ENCODE measurements at places on chromosomes 1 and 21.

DNA sequence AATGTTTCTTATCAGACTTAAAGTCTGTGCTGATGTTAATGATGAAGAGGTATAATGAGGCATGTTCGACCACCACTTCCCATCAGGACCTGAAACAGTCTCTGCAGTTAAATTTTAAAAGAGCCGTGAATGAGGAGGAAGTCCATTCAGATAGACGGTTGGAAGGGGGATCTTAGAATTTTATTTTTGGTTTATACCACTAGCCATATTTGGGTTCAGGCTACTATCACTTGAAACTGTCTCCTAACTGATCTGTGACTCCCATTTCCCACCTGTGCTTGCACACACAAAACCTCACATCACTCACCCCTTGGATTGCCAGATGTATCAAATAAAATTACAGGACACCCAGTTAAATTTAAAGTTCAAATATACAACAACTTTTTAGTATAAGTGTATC is 9.9 kb upstream of the ANKRD13C start:
- DNase-seq = no peak

DNA sequence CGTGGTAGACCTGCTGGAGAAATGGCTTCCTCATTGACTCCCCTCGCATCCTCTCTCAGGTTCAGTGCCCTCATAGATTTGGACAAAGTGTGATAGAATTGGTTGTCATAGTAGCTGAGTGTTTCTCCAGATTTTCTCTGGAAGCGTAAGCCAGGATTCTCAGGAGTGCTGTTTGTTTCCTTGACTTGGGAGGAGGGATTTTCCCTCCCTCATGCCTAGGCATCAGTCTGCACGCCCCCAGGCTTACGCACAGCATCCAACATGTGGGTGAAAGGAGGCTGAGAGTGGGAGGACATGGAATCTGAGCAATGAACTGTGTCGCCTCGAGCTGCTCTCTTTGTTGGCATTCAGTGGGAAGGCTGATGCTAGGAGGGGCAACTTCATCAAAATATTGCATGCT is 503.5 kb downstream of the LTN1 start:
- no peak for DNase-seq

DNA sequence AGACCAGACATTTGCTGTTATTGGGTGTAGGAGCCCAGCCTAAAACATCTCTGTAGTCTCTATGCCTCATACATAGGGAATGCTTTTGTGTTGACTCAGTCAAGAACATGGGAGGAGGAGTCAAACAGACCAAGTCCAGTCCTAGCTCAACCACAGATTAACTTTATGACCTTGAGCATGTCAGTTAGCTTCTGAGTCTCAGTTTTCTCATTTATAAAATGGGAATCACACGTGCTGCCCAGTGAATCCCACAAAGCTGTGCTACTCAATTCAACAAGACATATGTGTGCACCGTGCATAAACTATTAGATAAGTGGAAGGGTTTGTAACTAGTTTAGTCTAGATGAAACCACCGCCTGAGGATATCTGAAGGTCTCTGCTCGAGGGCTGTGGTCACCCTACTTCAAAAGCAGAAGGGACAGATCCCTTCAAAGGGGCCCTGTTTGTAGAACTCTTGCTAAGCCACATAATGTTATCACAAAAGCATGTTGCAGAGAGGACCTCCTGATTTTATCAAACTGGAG is 109.5 kb upstream of the NFIA start:
- no peak for DNase-seq

DNA sequence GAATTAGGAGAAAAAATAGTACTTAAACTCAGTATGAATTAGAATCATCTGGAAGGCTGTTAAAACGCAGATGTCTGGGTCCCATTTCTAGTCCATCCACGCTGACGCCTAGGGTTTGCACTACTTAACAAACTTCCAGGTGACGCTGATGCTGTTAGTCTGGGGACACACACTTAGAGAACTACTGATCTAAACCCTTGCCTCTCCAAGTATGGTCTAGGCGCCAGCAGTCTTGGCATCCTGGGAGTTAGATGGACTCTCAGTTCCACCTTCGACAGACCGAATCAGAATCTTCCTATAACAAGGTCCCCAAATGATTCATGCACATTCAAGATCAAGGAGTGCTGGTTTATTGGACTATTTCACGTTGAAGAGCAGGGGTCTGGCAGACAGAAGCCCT is 11.5 kb downstream of the DIO1 start:
- DNase-seq = no peak

DNA sequence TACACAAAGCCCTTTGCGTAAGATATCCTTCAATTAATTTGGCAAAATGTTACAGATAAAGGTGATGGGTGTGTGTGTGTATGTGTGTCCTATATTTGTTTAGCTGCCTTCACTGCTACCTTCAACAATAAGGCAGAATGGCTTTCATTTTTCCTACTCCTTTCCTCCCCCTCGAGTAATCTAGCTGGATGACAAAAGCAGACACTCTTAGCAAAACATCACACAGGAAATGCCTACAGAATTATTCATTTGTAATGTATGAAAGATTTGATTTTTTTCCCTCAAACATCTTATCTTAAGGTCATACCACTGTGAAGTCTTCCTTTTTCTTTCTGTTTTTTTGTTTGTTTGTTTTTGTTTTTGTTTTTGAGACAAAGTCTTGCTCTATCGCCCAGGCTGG is 10.6 kb downstream of the PTPN22 start:
- no peak for DNase-seq

DNA sequence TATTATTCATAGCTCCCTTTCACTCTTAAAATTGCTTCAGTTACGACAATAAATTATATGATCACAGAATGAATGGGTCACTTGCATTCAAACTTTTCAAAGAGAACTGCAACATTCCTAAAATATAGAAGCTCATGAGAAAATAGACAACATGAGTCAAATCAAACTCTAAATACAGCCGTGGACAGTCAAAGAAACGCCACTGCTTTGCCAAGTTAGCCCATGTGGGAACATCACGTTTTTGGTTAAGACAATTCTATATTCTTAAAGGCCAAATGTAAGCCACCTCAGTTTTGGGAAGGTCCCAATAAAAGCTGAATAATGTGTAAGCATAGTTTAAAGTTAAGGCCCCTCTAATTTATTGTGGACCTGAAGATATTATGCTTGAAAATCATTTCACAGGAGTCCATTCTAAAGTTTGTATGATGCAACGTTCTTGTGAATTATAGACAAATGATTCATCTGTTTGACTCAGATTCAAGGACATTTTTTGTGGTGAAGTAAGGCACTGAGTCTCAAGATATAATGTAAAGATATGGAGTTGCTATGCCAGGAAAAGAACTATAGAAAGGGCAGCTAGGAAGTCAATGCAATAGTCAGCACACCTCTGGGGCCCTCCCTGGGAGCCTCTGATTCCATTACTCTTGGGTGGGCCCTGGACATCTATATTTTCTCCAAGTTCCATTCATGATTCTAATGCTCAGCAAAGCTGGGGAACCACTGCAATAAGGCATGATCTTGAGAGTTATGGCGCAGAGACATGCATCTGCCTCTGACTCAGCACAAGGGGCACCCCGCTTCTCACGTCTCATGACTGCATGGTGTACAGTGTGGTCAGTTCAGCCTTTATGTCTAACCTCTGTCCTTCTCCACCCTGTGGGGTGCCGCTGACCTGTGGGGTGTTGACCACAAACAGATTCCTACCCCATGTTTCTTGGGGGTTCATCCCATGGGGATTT is 33.9 kb downstream of the ETS2 start:
- no peak for DNase-seq

GRCh38 chr1:222665964-222666363 is 46.3 kb downstream of the AIDA start:
- DNase-seq = no peak

- no peak for DNase-seq
Observed at GRCh38 chr1:29383746-29384371, 147.5 kb downstream of the PTPRU start.

- DNase-seq = no peak
Observed at GRCh38 chr1:161827786-161828185, 61.7 kb downstream of the ATF6 start.

DNA sequence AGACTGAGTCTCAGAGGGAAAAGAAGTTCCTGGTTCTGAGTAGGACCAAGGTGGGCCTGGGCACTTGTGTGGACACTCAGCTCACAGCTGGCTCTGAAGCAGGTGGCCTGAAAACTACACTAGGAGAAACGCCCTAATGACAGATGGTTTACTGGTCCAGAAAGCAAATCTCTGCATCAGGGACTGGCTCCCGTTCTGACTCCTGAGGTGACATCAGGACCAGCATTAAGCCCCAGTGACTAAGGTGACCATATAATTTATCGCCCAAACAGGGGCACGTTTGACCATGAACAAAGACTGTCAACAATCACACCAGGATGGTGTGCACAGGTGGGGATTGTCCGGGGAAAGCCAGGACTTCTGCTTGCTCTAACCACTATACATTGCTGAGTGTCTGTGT is 12.2 kb upstream of the CD34 start:
- no peak for DNase-seq

GRCh38 chr1:171898941-171899340 is 57.6 kb downstream of the DNM3 start:
- DNase-seq = no peak

DNA sequence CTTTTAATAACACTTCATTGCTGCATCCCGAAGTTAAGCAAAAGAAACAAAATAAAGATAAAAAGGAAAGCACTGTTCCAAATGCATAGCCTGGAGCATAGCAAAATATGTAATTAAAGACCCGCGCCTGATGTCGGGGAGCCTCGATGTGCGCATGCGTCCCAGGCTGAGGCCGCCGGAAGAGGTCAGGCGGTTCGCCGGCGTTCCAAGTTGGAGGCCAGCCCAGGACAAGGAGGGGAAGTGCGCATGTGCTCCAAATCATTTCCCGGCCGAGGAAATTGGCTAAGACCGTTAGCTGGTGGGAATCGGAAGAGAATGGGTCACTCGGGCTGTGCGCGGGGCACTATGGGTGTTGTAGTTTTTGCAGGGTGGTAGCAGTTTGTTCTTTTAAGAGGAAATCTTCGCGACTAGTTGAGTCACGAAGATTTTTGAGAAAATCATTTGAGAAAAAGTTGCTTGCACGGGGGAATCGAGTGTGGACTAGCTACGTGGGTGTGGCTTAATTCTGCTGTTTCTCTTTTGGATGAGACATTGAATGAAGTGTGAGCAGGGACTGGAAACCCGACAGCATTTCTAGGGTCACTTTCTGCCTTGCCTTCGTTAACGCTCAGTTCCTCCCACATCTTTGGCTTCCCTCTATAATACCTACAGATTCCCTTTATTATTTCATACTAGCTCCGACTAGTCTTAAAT is 31.0 kb upstream of the CD1D start:
- DNase-seq = peak; percentile 26

- DNase-seq = no peak
Observed at GRCh38 chr1:18877282-18877681, 17.8 kb upstream of the TAS1R2 start.

GRCh38 chr1:4684136-4684535 is 29.7 kb downstream of the AJAP1 start:
- DNase-seq = no peak

- peak; percentile 62 for DNase-seq
Observed at GRCh38 chr1:44652445-44653106, 21.7 kb downstream of the TMEM53 start.

- no peak for DNase-seq
Observed at GRCh38 chr1:224482619-224483018, 48.0 kb upstream of the WDR26 start.

- DNase-seq = no peak
Observed at GRCh38 chr1:207603777-207604176, 41.2 kb upstream of the CR1L start.

DNA sequence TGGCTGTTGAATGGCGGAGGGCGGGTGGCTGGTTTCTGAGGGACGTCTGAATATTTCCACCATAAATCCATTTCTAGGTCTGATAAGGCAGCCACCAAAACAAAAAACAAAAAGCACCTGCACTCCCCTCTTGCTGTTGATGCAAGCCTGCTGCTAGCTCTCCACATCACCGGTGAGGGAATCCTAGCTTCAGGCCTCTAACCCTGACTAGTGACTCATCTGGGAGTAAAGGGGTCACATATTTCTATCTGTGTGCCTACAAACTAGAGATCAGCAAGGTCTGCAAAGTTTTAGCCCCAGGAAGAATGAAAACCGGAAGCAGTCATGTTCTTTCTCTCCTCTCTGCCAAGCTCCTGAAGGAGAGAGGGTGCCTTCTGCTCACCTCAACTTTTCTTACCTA is 10.3 kb upstream of the ERMAP start:
- no peak for DNase-seq

- no peak for DNase-seq
Observed at GRCh38 chr1:61337981-61338848, 255.9 kb downstream of the NFIA start.

DNA sequence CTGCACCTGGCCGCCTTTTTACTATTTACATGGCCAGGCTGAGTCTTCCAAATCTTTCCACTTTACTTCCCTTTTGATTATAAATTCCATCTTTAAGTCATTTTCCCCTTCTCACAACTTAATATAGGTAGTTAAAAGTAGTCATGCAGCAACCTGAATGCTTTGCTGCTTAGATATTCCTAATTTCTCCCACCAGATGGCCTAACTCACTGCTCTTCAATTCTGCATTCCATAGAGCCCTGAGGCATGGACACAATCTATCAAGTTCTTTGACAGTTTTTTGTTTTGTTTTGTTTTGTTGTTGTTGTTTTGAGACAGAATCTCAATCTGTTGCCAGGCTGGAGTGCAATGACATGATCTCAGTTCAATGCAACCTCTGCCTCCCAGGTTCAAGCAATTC is 21.7 kb upstream of the FAAH start:
- DNase-seq = no peak

- DNase-seq = no peak
Observed at GRCh38 chr21:41045534-41046268, 122.3 kb upstream of the BACE2 start.

All from activated T-helper 1 cell treated with anti-CD3 and anti-CD28 coated beads, Interleukin-2, amount 50 U/mL, for 16 hours (primary cell).